Spleen (tissue), 13 donors: ENCODE measurements at places on chromosomes 7 and 10. TPM values are rescaled to one million over a fixed set of nuclear protein-coding genes. Genes with fewer than 3 reads are reported as not detected.

Gene EGR2
- 2.8 TPM for total RNA-seq

Gene SEC31B
- total RNA-seq, result 21.6 TPM

Gene SH3PXD2A
- total RNA-seq, result 43.9 TPM

Gene HOXA6
- total RNA-seq, result 1.5 TPM

Gene FBXO24
- total RNA-seq, result 1.5 TPM

Gene MUC3A
- 0.13 TPM for total RNA-seq

Gene TET1
- total RNA-seq, result 1.6 TPM

Gene C10orf67
- not detected for total RNA-seq

Gene SSC4D
- total RNA-seq, result 1.5 TPM

Gene DRGX
- not detected for total RNA-seq

Gene GRM8
- 0.30 TPM for total RNA-seq

Gene NANOS1
- total RNA-seq, result 0.26 TPM

Gene CHN2
- total RNA-seq, result 35.3 TPM
